ENCODE measurements at places on chromosomes 6 and 20.

DNA sequence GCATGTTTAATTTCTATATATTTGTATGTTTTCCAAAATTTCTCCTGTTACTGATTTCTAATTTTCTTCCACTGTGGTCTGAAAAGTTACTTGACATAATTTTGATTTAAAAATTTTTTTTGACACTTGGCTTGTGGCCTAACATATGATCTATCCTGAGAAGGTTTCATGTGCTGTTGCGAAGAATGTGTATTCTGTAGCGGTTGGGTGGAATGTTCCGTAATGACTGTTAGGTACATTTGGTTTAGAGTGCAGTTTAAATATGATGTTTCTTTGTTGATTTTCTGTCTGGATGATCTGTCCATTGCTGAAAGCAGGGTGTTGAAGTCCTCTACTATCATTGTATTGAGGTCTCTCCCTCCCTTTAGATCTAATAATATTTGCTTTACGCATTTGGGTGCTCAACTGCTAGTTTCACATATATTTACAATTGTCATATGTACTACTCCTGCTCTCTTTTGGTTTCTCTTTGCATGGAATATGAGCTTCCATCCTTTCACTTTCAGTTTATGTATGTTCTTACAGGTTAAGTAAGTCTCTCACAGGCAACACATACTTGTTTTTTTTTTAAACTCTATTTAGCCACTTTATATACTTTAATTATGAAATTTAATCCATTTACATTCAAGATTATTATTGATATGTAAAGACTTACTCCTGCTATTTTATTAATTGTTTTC lies 19.5 kb upstream of the EDN1 start:
- DNase-seq = no peak

DNA sequence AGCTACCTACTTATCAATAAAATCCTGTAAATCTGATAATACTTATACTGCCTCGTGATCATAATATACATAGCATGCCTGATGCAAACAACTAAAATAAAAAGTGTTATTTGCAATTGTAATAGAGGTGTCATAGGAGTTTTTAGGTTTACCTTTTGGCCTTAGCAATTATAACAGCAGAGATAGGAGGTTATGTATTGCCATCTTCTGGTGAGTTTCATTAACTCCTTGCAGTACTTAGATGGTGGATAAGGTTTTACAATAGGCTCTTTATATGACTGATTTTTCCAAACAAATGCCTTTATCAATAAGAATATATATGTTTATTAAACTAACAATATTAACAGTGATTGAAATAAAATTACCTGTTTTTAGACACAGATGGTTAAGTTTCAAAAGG lies 27.8 kb upstream of the MYCT1 start:
- DNase-seq = no peak

DNA sequence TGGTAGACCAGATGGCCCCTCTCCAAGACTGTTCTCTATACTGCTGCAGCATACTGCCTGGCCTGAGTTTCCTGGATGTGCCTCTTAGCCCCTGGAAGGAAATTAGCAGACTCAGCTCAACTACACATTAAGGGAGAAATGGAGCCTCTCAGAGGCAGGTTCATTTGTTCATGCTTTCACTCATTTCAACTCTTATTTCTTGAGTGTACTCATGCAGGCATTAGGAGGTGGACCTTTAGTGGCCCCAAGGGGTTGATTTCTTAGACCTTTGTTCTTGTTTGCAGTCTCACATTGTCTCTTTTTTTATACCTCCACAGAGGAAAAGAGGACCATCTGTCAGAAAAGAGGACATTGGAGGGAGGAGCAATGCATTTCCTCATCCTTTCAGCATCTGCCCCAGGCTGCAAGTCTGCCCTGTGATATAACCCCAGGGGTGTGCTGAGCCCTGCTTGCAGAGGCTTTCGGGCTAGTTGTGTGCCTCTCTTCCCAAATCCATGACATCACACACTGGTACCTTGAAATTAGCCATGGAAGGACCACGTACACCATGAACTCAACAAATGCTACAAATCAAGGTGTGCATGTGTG lies 456.2 kb downstream of the CD83 start:
- DNase-seq = no peak

DNA sequence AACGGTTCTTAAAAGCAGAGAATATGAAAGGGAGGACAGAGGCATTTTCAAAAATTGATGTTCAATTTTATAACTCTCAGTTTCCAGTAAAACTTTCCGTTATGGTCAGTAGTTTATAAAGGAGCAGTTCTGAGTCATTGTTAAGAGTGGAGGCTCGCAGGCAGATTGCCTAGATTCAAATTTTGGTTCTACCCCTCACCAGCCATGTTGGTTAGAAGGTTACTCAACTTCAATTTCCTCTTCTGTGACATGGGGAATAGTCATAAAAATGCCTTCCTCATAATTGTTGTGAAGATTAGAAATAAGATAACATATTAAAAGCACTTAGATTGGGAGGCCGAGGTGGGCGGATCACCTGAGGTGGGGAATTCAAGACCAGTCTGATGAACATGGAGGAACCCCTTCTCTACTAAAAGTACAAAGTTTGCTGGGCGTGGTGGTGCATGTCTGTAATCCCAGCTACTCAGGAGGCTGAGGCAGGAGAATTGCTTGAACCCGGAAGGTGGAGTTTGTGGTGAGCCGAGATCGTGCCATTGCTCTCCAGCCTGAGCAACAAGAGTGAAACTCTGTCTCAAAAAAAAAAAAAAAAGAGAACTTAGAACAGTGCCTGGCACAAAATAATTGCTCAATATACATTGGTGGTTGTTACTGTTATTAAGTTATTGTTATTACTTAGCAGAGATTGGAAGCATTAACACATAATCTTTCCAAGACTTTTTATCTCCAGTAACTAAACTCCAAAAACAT lies 348.9 kb downstream of the NRN1 start:
- no peak for DNase-seq

- no peak for DNase-seq
Measured at GRCh38 chr20:11769825-11770224, 147.9 kb upstream of the BTBD3 start.
